ENCODE measurements at places on chromosomes 13 and 19. TPM values are rescaled to one million over a fixed set of nuclear protein-coding genes. Genes with fewer than 3 reads are reported as not detected.

MAP3K10 gene
- 13.8 TPM for total RNA-seq

DNA sequence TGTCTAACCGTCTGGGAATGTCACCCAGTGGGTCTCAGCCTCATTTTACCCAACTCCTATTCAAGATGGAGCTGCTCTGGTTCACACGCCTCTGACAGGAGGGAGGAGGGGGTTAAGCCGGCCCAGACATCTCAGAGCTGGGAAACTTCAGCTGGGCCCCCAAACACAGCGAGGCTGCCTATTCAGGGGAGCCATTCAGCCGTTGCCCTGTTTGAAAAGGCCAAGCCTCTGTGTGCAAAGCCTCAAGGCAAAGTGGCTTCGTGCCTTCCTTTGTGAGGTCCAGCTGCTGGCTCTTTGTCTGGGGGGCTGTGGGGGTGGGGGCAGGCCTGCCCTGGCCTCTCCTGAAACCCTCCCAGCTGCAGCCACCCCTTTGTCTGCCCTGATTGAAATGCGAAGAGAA lies 147.4 kb downstream of the PTPRS start:
- no peak overlapping the region for H3K4me3 ChIP-seq
- H3K36me3 ChIP-seq = no peaks in the 10 kb centered on the region
- DNase-seq = no peak
- H3K4me1 ChIP-seq = no peaks in the 10 kb centered on the region
- peaks cover 3% of the 10 kb centered on the region for H3K27me3 ChIP-seq

- peaks cover 33% of the 10 kb centered on the region for H3K36me3 ChIP-seq
- H3K4me1 ChIP-seq = no peaks in the 10 kb centered on the region
- DNase-seq = no peak
- no peak overlapping the region for H3K27ac ChIP-seq
Measured at GRCh38 chr19:15115762-15116615, 8.8 kb downstream of the SYDE1 start.

ZNF146 gene
- total RNA-seq = 94.0 TPM

- H3K27me3 ChIP-seq = no peaks in the 10 kb centered on the region
- H3K4me3 ChIP-seq = no peak overlapping the region
- DNase-seq = no peak
- no peak overlapping the region for H3K27ac ChIP-seq
- H3K4me1 ChIP-seq = no peaks in the 10 kb centered on the region
- no peaks in the 10 kb centered on the region for H3K36me3 ChIP-seq
Measured at GRCh38 chr19:56504581-56504980, 3.1 kb upstream of the ZNF471 start.

DNA sequence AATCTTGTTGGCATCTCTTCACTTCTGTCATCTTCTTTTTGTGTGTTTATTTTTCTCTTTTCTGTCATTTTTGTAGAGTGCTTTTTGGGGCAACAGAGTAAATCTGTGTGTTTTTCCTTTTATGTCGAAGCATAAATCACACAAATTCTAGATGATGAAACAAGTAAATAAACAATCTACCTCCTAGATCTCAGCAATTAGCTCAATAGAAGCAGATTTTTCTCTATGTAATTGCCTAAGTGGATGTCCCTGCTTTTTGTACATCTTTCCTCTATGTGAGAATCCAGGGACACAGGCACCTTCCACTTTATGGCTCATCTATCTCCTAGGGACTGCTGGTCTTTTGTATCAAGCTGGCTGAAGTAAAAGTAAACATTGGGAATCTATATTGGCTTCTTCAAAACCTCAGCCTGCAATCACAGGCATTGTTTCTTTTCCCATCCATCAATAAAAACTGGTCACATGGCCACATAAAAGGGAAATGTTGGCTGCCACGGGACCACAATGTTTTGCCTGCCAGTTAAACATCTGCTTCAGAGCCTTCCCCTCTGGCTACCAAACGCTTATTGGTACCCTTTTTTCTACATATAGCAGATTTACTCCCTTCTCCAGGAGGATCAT lies 323.8 kb downstream of the LMO7 start:
- DNase-seq = no peak
- no peaks in the 10 kb centered on the region for H3K4me1 ChIP-seq
- no peak overlapping the region for H3K4me3 ChIP-seq
- H3K27ac ChIP-seq = no peak overlapping the region
- no peaks in the 10 kb centered on the region for H3K36me3 ChIP-seq

DNA sequence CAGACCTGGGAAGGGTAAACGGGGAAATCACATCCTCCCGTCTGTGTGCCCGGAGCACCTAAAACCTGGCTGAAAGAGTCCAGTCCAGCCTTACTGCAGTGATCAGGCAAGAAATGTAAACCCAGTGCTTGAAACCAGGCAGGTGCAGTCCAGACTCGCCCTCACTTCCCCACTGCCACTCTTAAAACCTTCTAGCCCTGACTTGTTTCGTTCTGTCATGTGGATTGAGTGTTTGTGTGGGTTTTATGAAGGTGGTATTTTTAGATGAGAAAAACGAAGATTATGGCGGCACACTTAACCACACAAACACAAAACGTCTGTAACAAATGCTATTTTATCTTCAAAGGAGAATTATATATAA lies 839 bp upstream of the CKAP2 start:
- DNase-seq = peak; percentile 16
- H3K36me3 ChIP-seq = peaks cover 13% of the 10 kb centered on the region
- H3K27ac ChIP-seq = peak overlapping the region; percentile 90
- H3K27me3 ChIP-seq = peaks cover 2% of the 10 kb centered on the region
- H3K4me1 ChIP-seq = peaks cover 70% of the 10 kb centered on the region
- H3K4me3 ChIP-seq = peak overlapping the region; percentile 84

GRCh38 chr13:75102001-75102716 lies 379.8 kb downstream of the TBC1D4 start:
- no peak overlapping the region for H3K27ac ChIP-seq
- no peak overlapping the region for H3K4me3 ChIP-seq
- no peaks in the 10 kb centered on the region for H3K4me1 ChIP-seq
- DNase-seq = no peak
- H3K27me3 ChIP-seq = no peaks in the 10 kb centered on the region

- H3K27ac ChIP-seq = no peak overlapping the region
- H3K27me3 ChIP-seq = no peaks in the 10 kb centered on the region
- H3K36me3 ChIP-seq = no peaks in the 10 kb centered on the region
- no peak overlapping the region for H3K4me3 ChIP-seq
- no peak for DNase-seq
Measured at GRCh38 chr19:14952767-14953166, 11.5 kb downstream of the OR7C2 start.
